Activated CD4-positive, alpha-beta memory T cell treated with anti-CD3 and anti-CD28 coated beads, Interleukin-2, amount 10 ng/mL, durations not matched to agents 7 days and 5 days (primary cell): ENCODE measurements at places on chromosomes 2 and 18. TPM values are rescaled to one million over a fixed set of nuclear protein-coding genes. Genes with fewer than 3 reads are reported as not detected.
A peak's percentile ranks its signal among the peaks of the same experiment; 100 is the strongest.

DNA sequence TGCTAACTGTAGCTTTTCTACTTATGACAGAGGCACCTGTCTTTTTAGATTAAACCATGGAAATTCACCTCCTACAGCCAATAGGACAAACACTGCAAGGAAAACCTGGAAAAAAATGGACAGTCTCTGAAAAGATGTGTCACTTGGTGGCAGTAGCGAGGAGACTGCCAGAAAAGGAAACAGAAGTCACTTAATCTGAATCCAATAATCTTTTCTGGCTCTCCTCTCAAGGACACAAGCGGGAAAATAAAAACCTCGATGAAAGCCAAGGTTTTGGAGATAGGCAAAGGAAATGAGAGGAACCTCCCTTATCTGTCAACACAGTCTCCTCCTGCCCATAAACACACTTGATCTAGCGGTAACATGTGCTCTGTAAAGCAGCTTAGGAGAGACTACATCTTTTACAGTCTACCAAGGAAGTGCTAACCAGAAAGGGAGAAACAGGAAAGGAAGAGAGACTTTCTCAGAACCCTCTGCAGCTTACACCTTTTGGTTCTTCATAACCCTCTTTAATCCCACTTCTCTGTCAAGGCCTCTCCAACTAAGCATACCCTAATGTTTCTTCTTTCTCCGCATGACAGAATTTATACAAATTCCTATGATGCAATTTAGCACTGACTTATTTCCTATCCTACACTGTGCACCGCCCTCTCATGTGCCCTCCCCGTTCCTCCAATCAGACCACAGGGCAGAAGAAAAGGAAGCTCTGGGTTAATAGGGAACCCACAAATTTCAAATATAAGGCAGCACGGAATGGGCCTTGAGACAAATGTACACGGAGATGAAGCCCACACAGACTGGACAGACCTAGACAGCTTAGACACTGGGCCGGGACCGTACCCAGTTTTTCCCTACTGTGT is 52.8 kb downstream of the CLASP1 start:
- H3K4me3 ChIP-seq, result peak overlapping the region; percentile 30
- H3K4me1 ChIP-seq, result peaks cover 44% of the 10 kb centered on the region
- DNase-seq, result peak; percentile 22
- no peaks in the 10 kb centered on the region for H3K27me3 ChIP-seq
- H3K27ac ChIP-seq, result peak overlapping the region; percentile 82

- H3K27ac ChIP-seq, result no peak overlapping the region
- DNase-seq, result no peak
- H3K36me3 ChIP-seq, result no peaks in the 10 kb centered on the region
- no peak overlapping the region for H3K4me3 ChIP-seq
- peaks cover 17% of the 10 kb centered on the region for H3K27me3 ChIP-seq
- H3K4me1 ChIP-seq, result no peaks in the 10 kb centered on the region
Observed at GRCh38 chr2:26900831-26901321, 52.9 kb downstream of the DPYSL5 start.

GRCh38 chr2:223046470-223047040 is 5.4 kb upstream of the KCNE4 start:
- H3K4me3 ChIP-seq, result no peak overlapping the region
- H3K36me3 ChIP-seq, result no peaks in the 10 kb centered on the region
- no peak overlapping the region for H3K27ac ChIP-seq
- no peaks in the 10 kb centered on the region for H3K27me3 ChIP-seq
- no peak for DNase-seq

DNA sequence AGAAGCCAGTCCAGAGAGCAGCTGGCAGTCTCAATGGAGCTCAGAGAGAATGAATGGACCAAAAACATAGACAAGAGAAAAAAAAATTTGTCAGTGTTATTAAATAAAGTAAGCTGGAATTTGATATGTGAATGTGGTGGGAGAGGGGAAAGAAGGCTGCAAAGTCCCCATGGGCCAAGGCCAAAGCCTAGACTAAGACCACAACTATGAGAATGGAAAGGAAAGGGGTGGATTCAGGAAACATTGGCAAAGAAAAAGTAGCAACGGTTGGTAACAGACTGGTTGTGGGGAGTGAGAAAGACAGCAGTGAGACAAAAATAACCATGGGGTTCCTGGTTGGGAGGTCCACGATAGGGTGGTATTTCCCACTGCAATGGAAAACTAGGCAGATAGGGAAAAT is 47.0 kb downstream of the ZEB2 start:
- peaks cover 18% of the 10 kb centered on the region for H3K4me1 ChIP-seq
- no peak overlapping the region for H3K27ac ChIP-seq
- H3K36me3 ChIP-seq, result peaks cover 1% of the 10 kb centered on the region
- no peak overlapping the region for H3K4me3 ChIP-seq

DNA sequence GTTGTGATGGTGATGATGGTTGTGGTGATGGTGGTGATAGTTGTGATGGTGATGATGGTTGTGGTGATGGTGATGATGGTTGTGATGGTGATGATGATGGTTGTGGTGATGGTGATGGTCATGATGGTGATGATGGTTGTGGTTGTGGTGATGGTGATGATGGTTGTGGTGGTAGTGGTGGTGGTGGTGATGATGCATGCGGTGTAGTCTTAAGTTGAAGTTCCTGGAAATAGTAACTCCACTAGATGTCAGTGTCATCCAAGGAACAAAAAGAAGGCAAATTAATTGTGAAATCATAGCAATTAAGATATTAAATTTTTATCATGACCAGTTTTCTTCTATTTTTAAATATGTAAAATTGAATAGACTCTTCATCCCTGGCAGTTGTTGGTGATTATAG is 309.2 kb downstream of the AGAP1 start:
- H3K27me3 ChIP-seq, result no peaks in the 10 kb centered on the region
- H3K4me3 ChIP-seq, result no peak overlapping the region
- H3K36me3 ChIP-seq, result no peaks in the 10 kb centered on the region
- no peaks in the 10 kb centered on the region for H3K4me1 ChIP-seq
- H3K27ac ChIP-seq, result no peak overlapping the region
- no peak for DNase-seq

- H3K36me3 ChIP-seq, result no peaks in the 10 kb centered on the region
- H3K4me1 ChIP-seq, result peaks cover 21% of the 10 kb centered on the region
- H3K27me3 ChIP-seq, result no peaks in the 10 kb centered on the region
- DNase-seq, result no peak
- H3K4me3 ChIP-seq, result no peak overlapping the region
Observed at GRCh38 chr18:31661965-31662364, 22.4 kb downstream of the B4GALT6 start.

GRCh38 chr18:68925268-68925667 is 127.4 kb downstream of the CCDC102B start:
- H3K4me3 ChIP-seq, result no peak overlapping the region
- no peak for DNase-seq

- H3K36me3 ChIP-seq, result no peaks in the 10 kb centered on the region
- DNase-seq, result no peak
- peaks cover 2% of the 10 kb centered on the region for H3K27me3 ChIP-seq
- no peak overlapping the region for H3K4me3 ChIP-seq
Observed at GRCh38 chr2:240305369-240305962, 130.0 kb upstream of the GPC1 start.

DNA sequence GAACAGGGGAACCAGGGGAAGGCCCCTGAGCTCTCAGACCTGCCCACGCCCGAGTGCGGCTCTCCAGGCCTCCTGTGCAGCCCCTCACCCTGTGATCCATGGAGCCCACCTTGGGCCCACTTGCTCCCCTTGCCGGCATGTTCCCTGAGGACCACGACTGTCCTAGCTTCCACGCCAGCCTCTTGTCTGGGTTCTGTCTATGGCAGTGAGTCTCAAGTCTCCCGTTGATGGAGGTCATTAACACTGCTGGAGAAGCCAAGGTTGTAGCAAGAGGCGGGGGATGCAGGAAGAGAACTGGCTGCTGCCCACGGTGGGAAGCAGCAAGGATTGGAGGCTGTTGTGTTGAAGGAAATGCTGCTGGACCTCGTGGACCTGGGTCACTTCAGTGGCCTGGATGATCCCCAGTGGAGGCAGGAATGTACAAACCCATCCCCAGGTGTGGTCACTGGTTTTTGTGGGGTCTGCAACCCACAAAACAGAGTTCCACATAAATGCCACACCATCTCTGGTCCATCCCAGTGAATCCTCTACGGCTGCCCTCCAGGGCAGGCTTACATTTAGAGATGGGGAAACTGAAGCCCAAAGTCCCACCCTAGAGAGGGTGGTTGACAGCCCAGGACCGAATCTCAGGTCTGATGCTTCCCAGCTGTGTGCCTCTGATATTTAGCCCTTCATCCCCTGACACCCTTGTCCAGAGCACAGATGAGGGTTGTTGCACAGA is 150.3 kb downstream of the NDUFA10 start:
- peak; percentile 9 for DNase-seq
- H3K27me3 ChIP-seq, result peaks cover 10% of the 10 kb centered on the region
- no peaks in the 10 kb centered on the region for H3K36me3 ChIP-seq
- H3K27ac ChIP-seq, result no peak overlapping the region
- H3K4me1 ChIP-seq, result peaks cover 2% of the 10 kb centered on the region

DNA sequence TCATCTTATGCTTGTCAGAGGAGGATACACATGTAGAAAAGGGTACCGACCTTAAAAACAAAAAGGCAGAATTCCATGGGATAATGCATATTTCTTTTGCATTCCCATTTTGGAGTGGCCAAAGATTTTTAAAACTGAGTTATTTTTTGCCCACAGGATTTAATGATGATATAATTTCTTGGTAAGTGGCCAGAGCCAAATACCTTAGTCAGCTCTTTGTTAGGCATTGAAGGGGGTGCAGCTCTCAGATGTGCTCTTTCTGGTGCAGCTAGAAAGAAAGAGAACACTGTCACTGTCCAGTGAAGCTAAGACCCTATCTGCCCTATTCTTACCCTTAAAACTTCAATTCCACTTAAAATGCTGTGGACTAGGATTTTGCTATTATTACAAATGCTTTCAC is 10.8 kb downstream of the COQ10B start:
- H3K4me3 ChIP-seq, result no peak overlapping the region
- H3K27ac ChIP-seq, result no peak overlapping the region
- H3K4me1 ChIP-seq, result peaks cover 10% of the 10 kb centered on the region

TSHZ1 gene
- 18.2 TPM for total RNA-seq

AGXT gene
- not detected for total RNA-seq

IL36B gene
- not detected for total RNA-seq
